ENCODE measurements at places on chromosomes 11 and 22.

DNA sequence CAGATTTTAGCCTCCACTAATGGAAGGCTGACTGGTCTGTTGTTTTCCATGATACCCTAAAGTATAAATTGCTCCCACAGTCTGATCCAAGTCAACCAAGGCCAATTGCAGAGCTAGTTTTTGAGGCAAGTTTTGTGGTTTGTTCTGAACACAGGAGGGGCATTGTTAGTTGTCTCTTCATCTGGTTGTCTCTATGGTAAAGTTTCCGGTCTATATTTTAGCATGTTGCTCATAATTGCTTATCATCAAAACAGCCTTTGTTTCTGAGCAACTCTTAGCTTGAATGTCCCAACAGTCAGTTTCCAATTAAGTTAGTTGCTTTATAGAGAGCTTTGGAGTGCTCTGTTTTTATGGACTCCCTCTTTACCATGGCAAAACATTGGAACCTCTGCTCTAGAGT lies 217.6 kb upstream of the CARD18 start:
- no peak for DNase-seq

GRCh38 chr11:34261820-34262219 lies 96.0 kb downstream of the ABTB2 start:
- DNase-seq = no peak

- DNase-seq = no peak
These were observed 1334.4 kb downstream of the LRRC4C start for GRCh38 chr11:40125054-40125453.

DNA sequence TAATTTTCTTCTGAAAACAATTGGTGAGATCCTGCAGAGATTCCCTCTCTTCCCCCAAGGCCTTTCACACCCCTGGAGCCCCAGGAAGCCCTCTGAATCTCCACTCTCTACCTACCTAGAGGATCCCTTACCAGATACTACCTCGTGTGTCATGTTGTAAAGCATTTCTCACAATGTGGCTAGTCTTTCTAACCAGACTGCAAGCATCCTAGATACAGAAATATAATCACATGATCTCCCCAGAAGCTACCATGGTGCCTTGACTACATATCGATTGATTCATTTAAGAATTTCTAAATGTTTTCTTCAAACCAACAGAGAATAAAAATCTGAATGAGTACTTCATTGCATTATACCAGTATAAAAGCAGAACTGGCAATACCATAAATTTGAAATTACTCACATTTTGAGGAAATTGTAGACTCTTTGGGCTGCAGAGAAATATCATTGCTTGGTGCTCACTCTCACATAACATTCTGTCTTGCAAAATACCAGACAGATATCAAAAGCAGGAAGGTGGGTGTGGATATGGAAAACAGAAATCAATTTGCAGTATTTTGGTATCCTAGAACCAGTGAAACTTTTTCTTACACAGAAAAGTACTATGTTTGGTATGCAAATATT lies 113.5 kb downstream of the MAML2 start:
- DNase-seq = no peak

DNA sequence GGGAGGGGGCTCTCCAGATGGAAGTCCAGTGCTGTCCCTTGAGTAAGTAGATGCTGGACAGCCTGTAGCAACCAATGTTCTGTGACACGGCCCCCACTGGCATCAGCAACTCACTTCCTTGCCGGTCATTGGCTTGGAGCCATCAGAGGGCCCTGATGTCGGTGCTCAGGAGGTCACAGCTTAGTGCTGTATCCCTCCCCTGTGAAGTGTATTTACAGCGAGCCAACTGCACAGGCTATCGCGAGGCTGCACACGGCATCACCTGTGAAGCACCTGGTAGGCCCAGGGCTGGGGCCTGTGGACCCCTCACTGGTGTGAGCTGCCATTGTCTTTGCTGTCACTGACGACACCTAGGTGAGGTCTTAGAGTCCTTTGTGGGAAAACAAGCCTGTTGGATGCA lies 13.4 kb upstream of the ACR start:
- no peak for DNase-seq

DNA sequence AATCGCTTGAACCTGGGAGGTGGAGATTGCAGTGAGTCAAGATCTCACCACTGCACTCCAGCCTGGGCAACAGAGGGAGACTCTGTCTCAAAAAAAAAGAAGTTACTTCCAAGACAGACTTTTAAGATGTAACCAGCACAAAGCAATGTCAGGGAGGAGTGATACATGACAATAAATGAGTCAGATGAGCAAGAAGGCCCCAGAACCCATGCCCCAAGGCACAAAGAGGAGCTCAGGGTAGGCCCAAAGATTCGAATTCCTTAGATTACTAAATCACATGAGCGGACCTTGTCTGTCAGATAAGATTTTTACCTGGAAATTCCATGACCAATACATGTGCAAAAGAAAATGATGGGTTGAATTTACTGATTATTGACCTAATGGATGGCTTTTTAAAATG lies 10.5 kb upstream of the JHY start:
- no peak for DNase-seq

DNA sequence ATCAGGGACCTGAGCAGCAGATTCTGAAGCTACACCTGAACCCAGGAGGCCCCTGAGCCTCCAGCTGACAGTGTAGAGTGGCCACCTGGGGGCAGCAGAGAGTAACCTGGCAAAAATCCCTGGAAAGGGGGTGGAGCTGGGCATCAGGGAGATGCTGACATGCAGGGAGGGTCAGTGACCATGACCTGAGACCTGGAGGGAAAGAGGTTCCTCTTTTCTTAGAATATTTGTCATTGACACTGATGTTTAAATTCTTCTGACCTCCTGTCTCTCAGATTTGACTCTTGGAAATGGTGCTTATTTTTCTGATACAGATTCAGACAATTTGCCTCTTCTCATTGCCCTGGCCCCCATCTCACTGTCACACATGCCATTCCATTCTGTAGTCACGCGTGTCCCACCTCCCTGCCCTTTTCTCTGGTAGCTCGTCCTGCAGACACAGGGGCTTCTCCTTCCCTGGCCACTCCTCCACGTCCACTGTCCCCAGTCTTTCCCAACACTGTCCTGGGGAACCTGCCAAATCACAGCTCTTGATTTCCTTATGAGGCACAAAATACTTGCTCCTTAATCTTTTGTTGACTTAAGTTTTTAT lies 117.2 kb upstream of the IGLL5 start:
- DNase-seq = peak; percentile 52

GRCh38 chr11:75013051-75013450 lies 24.3 kb downstream of the NEU3 start:
- no peak for DNase-seq

DNA sequence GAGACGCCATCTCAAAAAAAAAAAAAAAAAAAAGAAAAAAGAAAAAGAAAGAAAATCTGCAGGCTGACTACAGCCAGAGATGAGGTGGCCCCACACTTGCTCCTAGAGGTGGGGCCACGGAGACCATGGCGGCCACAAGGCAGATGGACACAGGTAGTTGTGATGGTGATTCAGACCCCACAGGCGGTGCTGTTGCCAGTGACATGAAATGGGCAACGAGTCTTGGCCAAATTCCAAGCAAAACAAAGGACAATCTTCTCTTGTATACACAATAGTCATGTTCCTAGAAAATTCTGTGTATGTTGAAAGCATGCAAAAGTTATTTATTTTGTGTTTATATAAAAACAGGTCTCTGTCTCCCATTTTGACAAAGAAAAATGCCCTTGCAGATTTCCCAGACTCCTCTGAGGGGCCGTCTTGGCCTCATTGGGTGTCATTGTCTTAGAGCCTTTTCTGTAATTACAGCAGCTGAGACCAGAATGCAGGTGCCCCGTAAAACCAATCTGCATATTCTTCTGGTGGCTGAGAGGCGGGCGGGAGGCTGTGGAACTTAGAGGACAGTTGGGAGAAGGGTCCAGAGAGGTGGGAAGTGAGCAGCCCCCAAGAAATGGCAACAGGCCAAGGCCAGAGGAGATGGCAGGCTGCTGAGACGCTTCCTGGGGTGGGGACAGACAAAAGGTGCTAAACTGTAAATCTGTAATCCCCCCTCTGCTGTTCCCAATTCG lies 22.5 kb upstream of the DAGLA start:
- no peak for DNase-seq

DNA sequence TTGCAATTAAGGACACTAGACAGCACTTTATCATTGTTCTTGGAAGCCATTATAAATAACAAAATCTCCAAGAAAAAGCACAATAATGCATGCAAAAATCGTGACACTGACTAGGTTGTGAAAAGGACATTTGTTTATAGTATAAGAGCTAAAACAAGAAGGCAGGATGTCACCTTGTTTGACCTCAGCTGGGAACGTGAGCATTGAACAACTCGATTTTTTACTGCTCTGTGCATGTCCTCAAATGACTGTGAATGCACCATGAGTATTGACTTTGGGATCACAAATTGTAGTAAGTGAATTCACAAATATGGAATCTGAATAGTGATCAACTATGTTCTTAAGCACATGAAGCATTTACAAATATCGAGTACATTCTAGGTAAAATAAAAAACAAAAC lies 35.3 kb upstream of the ARHGAP20 start:
- DNase-seq = no peak

DNA sequence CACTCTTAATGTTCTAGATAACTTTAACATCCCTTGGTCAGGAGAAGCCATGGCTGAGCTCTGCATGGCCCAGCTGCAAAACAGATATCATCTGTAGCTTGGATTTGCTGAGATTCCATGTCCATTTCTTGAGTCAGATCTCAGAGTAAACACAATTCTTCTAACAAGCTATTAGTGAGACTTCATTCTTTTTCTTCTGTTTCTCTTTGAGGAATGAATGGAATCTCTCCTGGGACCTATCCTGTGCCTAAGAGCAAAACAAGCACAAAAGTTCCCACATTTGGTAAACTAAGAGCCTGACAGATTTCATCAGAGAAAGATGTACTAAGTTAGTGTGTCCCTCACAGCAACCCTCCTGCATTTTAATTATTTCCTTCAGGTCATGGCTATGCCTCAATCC lies 142.8 kb downstream of the MAML2 start:
- DNase-seq = no peak

GRCh38 chr11:12200279-12200990 lies 90.0 kb downstream of the MICAL2 start:
- no peak for DNase-seq

- no peak for DNase-seq
These were observed at the start of gene TMEM45B for GRCh38 chr11:129815596-129816461. Gene TMEM45B (plus strand): TSS chr11:129815848. CDS start chr11:129852483, 36,635 bp downstream.

DNA sequence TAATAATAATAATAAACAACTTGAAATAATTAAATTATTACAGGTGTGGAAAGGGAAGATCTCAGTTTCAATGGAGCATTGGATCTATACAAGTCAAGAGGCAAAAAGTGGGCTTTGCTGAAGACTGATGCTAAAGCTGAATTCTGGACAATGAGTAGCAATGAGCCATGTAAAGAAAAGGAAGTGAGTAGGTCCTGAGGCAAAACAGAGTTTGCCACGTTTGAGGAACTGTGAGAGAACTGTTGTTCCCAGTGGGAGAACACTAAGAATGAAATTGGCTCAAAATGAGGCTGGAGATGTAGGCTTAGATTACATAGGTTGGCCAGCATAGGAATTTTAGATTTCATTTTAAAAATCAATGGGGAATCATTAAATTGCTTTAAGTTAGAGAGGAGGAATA lies 33.9 kb upstream of the TEAD1 start:
- no peak for DNase-seq

DNA sequence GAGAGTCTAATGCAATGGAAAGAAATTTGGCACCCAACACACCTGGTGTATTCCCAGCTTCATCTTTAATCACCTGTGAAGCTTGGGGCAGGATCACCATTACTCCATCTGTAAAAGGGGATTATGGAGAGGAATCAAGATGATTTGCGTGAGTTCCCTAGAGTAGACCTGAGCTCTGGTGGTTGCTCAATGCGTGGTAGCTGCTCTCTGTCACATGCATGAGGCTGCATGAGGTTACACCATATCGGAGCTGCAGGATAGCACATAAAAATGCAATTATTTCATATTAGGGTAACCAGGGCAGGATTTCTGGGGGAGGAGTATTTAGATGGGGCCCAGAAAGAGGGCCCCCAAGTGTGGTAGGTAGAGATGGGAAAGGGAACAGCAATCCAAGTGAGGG lies 35.3 kb upstream of the CLMP start:
- no peak for DNase-seq

- no peak for DNase-seq
These were observed 25.1 kb downstream of the CSRP3 start for GRCh38 chr11:19176629-19177186.

DNA sequence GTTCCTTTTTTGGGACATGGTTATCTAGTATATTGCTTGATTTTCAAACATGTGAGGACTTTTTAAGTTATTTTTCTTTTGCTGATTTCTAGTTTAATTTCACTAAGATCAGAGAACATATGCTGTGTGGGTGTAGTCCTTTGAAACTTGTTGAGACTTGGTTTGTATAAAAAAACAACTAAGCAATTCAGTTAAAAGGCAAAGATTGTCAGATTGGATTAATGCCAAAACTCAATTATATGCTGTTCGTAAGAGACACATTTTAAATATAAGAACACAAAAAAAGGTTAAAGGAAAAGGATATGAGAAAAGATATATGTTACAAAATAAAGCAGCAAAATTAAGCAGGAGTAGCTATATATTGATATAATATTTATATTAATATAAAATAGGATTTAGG lies 17.8 kb upstream of the RRM1 start:
- no peak for DNase-seq

- DNase-seq = no peak
These were observed 10.0 kb downstream of the MS4A2 start for GRCh38 chr11:60098508-60098907.

DNA sequence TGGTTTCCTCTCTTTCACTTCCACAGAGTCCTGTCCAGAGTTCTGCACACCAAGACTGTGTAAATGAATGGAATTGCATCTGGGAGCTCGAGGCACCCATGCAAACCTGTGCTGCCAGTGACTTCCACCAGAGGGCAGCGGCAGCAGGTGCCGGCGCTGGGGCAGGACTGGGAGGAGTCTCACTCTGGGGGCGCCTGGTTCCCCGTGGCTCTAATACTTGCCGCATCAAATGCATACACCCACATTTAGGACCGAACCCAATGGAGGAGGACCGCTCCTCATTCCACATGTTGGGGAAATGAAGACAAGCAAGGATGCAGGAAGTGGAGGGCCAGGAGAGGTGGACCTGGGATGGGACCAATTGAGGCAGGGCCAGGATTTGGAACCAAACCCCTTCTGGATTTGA lies 1.1 kb upstream of the CD6 start:
- DNase-seq = peak; percentile 85

DNA sequence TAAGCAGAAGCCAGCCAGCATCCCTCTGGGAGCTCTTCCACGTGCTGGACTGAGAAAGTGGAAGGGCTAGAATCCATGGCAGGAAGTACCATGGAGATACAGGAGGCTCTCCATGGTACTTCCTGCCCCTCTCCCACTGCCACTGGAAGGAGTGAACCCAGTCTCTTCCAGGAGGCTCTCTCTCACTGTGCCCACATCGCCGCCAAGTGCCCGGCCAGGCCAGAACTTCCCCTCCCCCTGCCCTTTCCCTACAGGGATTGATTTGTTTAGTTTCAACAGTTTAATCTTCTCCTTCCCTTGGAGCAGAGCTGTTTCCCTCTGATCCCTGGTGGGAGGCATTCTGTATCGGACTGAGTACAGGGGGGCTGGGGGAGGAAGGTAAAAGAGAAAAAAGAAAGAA lies 133.6 kb downstream of the DSCAML1 start:
- DNase-seq = no peak

Measured in activated CD4-positive, alpha-beta T cell treated with anti-CD3 and anti-CD28 coated beads, Interleukin-2, amount 10 ng/mL, durations not matched to agents 7 days and 5 days (primary cell).